ENCODE measurements at places on chromosomes 4 and X. TPM values are rescaled to one million over a fixed set of nuclear protein-coding genes. Genes with fewer than 3 reads are reported as not detected.

DNA sequence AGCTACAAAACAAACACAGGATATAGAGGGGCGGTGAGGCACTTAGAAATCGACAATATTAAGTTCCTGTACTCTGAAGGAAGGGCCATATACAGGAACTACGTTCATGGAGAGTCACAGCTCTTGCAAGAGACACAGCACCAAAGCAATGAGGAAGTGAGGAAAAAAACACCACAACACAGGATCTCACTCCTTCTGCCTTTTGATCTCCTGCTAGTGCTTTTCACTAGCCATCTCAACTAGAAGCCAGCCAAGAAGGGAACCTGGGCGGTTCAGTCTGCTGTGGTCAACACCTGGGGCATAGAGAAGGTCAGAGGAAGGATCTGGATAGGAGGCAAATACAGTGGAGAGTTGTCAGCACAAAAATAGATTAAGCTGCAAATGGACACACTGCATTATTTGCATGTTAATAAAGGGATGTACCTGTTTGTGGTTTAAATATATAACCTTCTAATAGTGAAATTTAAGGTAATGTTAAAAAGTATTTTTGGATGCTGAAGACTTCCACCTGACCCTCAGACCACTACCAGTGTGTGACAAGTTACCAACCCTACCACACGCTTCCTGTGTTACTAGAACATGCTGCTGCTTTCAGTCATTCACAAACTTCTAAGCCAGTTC lies 104.6 kb downstream of the DTHD1 start:
- peak; percentile 55 for DNase-seq
- H3K27ac ChIP-seq, result peak overlapping the region; percentile 73
- H3K4me3 ChIP-seq, result no peak overlapping the region
- H3K36me3 ChIP-seq, result no peaks in the 10 kb centered on the region

- peaks cover 54% of the 10 kb centered on the region for H3K27me3 ChIP-seq
- H3K27ac ChIP-seq, result no peak overlapping the region
- H3K4me3 ChIP-seq, result no peak overlapping the region
- no peaks in the 10 kb centered on the region for H3K36me3 ChIP-seq
- DNase-seq, result no peak
Observed at GRCh38 chrX:25010784-25011588, 4.8 kb downstream of the ARX start.

GRCh38 chr4:123409334-123409733 lies 12.7 kb downstream of the SPRY1 start:
- no peak for DNase-seq
- H3K36me3 ChIP-seq, result peaks cover under 1% of the 10 kb centered on the region
- H3K4me3 ChIP-seq, result no peak overlapping the region
- no peaks in the 10 kb centered on the region for H3K27me3 ChIP-seq

The KDR gene
- total RNA-seq, result 10.2 TPM

The MAGEA12 gene
- not detected for total RNA-seq

Data from thymus (tissue), 14 donors.